ENCODE measurements at places on chromosomes 13 and 19. TPM values are rescaled to one million over a fixed set of nuclear protein-coding genes. Genes with fewer than 3 reads are reported as not detected.

Gene METTL21C
- 2.9 TPM for total RNA-seq

Gene PSPN
- total RNA-seq: 2.4 TPM

Gene SSC5D
- total RNA-seq: 20.5 TPM

Gene ZNF442
- total RNA-seq: 13.2 TPM

Gene ZNF567
- total RNA-seq: 20.6 TPM

Gene CYP4F12
- 1.8 TPM for total RNA-seq

Gene ZNF836
- total RNA-seq: 34.6 TPM

Data from camera-type eye (tissue), 1 donor.